ENCODE measurements at places on chromosomes 4 and X.

- no peak for DNase-seq
These were observed 228.8 kb downstream of the NSUN7 start for GRCh38 chr4:40978548-40978947.

DNA sequence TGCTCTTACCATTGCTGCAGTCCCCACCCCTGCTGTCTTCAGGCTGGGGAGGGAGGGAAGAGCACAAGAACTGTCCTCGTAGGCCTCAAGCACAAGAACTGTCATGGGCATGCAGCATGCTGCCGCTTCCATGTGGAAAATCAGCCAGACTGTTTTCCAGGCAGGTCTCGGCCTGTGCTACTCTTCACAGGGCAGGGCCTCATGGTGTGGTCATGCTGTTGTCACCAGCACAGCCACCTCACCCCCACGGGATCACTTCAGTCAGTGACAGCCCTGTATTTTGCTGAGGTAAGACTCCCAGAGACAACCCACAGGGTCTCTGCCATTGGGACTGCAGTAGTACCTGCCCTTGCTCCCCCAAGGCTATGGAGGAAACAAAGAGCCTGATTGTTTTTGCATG, 205.3 kb downstream of the NAP1L3 start:
- DNase-seq: no peak

DNA sequence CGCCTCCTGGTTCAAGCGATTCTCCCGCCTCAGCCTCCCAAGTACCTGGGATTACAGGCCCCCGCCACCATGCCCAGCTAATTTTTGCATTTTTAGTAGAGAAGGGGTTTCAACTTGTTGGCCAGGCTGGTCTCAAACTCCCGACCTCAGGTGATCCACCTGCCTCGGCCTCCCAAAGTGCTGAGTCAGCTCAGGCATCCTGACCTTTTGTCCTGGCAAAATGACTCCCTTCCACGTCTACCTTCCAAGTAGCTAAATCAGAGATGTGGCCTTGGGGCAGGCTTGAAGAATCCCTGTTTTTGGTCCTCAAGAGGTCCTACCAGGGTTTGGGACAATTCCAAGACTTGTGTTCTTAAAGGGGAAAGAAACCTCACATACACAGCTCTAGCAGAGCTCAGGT, 12.8 kb downstream of the AFAP1 start:
- DNase-seq: no peak

DNA sequence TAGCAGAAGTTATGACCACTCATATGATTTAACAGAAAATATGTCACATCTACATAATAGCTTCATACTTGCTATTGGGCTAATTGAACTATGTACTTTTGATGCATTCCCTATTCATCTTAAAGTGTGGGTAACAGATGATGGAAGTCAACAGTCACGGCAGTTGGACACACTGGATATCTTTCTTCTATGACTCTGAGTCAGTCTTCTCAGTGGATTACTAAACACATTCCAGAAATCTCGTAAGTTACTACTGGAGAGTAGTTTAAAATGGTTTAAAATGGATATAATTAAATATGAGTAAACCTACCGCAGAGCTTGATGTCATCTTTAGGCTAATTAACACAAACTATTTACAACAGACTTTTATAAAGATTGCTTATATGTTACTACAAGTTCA, 30.1 kb upstream of the CFAP299 start:
- DNase-seq: no peak

DNA sequence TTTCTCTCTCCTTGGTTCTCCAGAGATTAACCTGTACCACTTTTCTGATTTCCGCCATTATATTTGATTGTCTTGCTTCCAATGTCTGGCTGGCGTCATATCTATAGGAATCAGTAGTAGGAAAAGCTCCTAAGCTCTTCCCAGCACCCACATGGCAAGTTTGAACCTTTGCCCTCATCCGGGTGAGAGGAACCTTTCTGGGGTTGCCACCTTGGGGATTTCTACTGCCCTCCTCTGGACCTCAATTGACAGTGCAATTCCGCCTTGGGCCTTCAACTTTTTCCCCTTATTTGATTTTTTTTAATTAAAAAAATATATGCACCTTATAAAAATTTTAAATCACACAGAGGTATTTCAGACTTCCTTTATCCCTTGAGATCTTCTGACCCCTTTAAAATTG, 2.0 kb upstream of the CXorf66 start:
- no peak for DNase-seq

DNA sequence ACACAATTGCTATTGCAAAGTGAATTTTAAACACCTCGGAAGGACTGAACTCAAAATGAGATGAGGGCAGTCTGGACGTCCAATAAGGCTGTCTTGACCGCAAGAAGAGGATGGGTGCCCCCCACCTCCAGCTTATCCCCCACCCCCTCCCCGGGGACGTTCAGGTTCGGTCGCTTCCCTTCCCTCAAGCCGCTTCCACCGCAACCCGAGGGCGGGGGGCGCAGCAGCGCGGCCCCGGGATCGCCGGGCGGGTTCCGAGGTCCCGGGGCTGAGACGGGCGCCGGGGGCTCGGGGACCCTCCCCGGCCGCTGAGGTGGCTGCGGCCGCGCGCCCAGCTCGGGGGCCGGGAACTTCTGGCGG, 480 bp downstream of the USP46 start:
- DNase-seq: no peak

DNA sequence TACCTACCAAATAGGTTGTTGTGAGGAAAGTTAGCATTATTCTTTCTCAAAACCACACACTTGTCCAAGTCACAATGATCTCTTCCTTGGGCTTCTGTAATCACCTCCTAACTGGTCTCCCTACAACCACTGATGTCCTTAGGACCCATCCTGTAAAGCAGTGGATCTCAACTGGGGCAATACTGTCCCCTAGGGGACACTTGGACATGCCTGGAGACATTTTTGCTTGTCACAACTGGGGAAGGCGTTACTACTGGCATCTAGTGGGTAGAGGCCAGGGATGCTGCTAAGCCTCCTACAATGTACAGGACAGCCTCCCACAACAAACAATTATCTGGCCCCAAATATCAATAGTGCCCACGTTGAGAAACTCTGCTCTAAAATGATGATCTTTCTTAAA, 118.7 kb upstream of the AP1S2 start:
- DNase-seq: no peak

DNA sequence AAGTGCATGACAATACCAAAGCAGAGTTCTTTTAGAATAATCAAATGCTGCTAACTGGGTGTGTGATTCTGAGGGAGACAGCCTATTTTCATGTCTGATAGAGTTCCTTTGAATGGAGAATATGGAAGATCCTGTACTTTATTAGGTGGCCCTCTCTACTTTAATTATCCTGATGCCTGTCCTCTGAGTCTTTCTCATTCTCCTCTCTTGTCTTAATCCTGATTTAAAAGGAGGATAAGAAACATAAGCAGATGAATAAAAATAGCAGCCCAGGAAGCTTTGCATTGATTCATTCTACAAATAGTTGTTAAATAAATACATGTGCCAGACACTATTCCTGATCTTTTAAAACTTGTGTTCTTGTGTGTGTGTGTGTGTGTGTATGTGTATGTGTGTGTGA, 387.3 kb downstream of the SPRY1 start:
- no peak for DNase-seq

DNA sequence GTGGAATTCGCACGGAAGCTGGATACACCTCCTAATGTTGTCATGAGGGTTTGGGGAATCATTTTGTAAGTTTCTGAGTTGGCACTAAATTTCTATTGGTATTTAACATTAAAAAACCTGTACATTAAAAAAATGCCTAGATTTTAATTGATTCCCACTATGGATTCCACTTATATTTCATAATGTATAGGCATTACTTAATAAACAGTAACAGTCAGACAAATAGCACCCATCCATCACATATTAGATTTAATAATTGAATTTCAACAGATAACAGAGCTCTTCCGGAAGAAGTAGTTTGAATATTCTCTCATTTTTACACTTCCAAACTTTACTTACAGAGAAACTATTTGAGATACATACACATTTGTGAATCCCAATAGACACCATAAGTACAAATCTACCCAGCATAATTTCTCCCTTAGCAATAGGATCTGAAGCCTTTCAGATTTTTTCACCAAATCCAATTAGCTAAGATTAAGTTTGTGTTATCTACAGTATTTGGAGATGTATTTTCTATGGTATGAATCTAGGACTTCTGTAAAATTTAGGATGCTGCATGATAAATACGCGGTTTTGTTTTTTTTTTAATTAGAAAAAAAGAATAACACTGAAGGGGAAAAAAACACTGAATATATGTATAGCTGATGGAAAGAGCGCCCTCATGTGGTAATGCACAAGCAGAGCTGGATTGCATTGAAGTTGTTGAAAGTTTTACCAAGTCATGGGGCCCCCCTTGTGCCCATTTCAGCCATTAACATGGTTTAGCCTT, 12.2 kb upstream of the ODAM start:
- DNase-seq: no peak

DNA sequence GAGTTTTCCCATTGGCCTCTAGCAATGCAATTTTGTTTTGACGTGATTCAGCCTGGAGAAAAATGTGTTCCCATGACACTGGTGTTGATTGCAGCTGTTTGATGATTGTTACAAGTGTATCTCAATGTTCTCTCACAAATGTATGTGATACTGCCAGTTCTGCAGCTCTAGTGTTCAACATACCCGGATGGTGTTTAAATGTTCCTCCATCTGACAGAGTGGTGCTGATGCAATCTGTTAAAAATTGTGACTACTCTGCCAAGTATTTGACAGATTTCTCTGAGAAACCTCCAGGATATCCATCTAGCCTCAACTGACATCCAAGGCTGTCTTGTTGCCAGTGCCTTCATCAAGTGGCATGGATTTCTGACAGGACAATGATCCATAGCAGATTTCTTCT, 657.2 kb upstream of the DIAPH2 start:
- DNase-seq: no peak

- DNase-seq: no peak
These were observed 197.4 kb upstream of the HS3ST1 start for GRCh38 chr4:11626066-11626465.

DNA sequence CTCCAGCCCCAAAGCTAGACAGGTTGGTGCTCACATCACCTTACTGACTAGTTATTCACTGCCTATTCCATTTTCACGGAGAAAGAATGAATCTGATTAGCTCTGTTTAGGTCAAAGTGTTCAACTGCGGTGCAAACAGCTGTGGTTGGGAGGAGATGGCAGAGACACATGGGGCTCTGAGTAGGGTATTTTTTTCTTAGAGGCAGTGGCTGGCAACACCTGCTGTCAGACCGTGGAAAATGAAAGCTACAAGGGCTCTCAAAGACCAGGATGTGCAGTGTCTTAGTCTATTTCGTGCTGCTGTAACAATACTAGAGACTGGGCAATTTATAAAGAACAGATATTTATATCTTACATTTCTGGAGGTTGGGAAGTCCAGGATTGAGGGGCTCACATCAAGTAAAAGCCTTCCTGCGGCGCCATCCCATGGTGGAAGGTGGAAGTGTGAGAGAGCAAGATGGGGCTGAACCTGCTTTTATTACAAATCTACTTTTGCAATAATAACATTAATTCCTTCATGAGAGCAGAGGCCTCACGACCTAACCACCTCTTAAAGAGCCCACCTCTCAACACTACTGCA, 10.6 kb downstream of the NYX start:
- no peak for DNase-seq

- no peak for DNase-seq
These were observed 101.9 kb upstream of the CCSER1 start for GRCh38 chr4:90025248-90025647.

- DNase-seq: no peak
These were observed 281.7 kb upstream of the PITX2 start for GRCh38 chr4:110904435-110905065.

DNA sequence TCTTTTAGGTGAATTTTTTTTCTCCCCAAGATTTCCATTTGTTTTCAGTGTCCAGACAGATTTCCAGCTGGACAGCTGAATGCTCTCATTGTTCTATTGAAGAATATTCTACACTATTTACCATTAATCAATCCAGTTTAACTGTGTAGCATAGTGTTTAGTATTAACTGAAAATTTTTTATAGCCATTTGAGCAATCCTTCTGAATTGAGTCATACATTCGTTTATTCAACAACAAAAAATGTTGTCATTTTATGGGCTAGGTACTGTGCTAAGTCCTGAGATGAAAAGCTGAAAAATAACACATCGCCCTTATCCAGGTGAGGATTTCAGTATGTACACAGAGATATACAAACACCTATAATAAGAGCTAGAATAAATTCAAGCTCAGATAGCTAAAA, 223.3 kb downstream of the COL25A1 start:
- no peak for DNase-seq

- no peak for DNase-seq
These were observed 16.8 kb upstream of the EPGN start for GRCh38 chr4:74291471-74291870.

DNA sequence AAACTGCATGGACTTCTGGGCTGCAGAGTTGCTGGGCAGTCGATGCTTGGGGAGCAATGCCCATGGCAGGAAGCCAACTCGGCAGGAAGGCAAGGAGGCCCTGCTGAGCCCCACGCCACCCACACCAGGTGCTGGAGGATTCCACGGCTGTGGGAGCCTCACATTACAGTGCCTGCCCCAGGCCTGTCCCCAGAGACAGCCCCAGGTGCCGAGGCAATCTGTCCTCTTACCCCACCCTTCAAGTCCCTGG, 53.9 kb downstream of the HMX1 start:
- no peak for DNase-seq

GRCh38 chrX:38220415-38221390, at the start of gene SRPX:
SRPX (minus strand) TSS chrX:38220871; CDS start chrX:38220792, 79 bp downstream.
- DNase-seq: no peak

GRCh38 chr4:121484633-121485032, 103.8 kb upstream of the QRFPR start:
- DNase-seq: no peak

GRCh38 chrX:136572030-136572429, 40.0 kb downstream of the VGLL1 start:
- DNase-seq: no peak

DNA sequence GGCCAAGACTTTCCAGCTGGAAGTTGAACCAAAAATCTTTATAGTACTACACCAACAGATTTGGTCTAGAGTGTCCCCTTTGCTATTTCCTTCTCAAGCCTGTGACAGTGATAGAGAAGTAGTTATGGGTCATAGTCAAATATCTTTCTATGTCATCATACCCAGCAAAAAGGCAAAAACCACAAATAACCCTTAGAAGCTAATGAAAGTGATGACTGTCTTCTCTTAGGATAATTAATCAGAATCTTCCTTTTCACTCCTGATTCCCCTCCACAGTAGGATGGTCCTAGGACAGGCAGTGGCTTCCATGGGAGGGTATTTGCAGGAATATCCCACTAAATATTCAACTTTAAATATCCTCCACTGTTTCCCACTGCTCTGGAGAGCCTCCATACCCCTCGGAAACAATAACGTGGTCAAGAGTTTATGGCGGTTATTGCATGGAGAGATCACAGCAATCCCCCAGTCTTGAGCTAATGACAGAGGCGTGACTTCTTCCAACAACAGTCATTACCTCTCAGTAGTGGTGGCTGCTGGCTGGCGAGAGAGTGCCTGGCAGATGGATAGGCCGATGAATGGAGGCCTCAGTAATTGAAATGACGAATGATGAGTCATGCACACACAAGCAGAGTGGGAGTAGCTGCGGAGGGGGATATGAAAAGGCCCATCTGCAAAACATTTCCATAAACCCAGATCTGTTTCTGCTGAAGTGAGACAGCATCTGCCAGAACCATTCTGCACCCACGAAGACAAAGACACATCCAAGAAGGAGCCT, 154.9 kb downstream of the STK32B start:
- DNase-seq: peak; percentile 89

GRCh38 chr4:85967872-85968271, 392.0 kb downstream of the MAPK10 start:
- no peak for DNase-seq

Measured in DMS 273 treated with DMSO at 0.1 percent for 48 hours (cell line).